Body of pancreas (tissue), 4 donors: ENCODE measurements at places on chromosomes 11 and 22.

GRCh38 chr11:83069441-83070043 lies 2.2 kb downstream of the RAB30 start:
- no peak for DNase-seq

DNA sequence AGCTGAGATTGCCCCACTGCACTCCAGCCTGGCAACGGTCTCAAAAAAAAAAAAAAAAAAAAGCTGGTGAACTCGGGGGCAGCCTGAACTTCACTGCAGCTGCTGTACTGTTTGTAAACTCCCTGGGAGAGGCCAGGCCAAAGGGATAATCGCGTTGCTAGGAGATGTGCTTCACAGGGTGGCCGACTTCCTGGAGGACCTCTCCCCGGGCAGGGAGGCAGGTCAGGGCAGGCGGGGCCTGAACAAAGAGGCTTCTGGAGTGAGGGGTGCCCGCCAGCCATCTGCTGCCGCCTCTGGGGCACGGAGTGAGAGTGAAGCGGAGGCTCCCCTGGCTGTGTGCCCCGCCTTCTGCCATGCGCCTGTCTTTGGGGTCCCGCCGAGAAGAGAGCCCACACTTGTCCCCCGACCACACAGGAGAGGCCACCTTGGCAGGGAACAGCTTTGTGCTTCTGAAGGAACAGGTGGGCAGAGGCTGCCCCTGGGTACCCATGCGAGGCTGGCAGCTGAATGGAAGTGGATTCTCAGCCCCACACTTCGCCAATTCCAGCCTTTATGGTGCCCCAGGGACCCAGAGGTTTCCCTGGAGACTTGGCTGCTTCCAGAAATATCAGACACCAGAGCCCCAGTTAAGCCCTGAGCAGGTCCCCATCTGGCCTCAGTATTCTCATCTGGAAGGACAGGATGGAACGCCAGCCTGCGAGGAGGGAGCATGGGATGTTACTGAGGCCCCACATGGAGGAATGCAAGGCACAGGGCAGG lies 29.6 kb downstream of the TMEM184B start:
- DNase-seq, result peak; percentile 61

GRCh38 chr11:64409278-64409677 lies 50.3 kb downstream of the RPS6KA4 start:
- DNase-seq, result no peak

- no peak for DNase-seq
Measured at GRCh38 chr22:43821606-43822425, 9.7 kb upstream of the EFCAB6 start.

DNA sequence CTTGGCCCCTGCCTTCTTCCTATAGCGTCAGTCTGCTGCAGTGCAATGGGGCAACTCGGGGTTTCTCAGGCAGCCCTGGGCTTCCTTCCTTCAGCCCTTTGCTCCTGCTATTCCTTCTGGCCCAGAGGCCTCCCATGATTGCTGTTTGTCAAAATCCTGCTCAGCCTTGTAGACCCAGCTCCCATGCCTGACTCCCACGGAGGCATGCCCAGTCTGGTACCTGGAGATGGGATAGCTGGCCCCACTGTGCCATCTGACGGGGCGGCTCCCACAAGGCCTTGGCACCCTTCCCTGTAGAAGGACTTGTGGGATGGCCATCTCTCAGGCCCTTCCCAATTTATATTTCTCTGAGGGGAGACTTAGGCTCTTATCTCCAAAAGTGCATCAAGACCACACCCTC lies 590 bp upstream of the CD6 start:
- DNase-seq, result no peak

DNA sequence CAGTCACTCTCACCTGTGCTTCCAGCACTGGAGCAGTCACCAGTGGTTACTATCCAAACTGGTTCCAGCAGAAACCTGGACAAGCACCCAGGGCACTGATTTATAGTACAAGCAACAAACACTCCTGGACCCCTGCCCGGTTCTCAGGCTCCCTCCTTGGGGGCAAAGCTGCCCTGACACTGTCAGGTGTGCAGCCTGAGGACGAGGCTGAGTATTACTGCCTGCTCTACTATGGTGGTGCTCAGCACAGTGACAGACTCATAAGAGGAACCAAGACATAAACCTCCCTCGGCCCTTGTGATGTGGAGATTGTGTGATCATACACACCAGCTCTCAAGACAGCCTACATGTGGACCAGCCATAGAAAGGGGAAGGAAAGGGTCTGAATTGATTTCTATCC lies 113.3 kb downstream of the ZNF280B start:
- no peak for DNase-seq

DNA sequence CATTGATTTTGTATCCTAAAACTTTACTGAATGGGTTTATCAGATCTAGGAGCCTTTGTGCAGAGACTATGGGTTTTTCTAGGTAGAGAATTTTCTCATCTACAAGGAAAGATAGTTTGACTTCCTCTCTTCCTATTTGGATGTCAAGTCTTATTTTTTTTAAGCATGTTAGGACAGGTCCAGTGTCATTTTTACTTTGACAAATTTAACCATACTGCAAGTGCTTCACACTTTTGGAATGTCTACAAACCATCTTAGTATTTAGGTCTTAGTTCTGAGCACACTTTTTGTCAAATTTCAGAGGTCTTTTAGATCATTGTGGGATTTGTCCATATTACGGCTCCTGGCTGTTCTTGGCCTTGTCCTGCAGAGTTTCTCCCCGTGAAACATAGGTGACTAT lies 715.2 kb upstream of the RAG2 start:
- DNase-seq, result no peak

DNA sequence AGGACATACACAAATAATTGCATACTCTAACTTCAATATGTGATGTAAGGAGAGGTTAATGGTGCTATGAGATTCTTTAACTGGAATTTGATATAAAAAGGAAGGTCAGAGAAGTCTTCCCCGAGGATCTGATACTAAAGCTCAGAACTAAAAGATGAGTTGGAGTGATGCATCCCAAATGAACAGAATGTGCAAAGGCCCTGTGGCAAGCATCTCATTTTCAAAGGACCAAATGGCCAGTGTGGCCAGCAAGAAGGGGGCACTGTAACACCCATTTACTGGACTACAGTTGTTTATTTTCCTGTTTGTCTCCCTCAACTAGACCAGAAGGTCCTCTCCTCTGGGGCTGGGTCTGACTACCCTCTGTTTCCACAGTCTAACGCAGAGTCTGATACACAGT lies 114.9 kb upstream of the ASPHD2 start:
- DNase-seq, result no peak

GRCh38 chr11:85626496-85626895 lies 648 bp downstream of the DLG2 start:
- DNase-seq, result peak; percentile 54

DNA sequence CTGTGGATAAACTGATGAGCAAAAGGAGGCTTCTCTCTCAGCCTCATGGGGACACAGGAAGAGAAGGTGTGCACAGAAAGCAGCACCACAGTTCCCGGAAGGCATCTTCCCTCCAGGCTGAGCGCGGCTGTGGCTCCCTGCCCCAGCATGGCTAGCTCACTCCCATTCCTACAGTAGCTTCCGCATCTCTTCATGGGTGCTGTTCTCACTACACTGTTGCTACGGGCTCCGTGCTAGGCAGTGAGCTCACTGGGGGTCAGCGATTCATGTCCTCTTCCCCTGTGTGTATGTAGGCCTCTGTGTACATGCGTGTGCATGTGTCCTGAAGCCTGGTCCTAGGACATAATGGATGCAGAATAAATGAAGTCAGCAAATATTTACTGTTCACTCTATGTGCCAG lies 64.3 kb downstream of the MICAL3 start:
- DNase-seq, result no peak

DNA sequence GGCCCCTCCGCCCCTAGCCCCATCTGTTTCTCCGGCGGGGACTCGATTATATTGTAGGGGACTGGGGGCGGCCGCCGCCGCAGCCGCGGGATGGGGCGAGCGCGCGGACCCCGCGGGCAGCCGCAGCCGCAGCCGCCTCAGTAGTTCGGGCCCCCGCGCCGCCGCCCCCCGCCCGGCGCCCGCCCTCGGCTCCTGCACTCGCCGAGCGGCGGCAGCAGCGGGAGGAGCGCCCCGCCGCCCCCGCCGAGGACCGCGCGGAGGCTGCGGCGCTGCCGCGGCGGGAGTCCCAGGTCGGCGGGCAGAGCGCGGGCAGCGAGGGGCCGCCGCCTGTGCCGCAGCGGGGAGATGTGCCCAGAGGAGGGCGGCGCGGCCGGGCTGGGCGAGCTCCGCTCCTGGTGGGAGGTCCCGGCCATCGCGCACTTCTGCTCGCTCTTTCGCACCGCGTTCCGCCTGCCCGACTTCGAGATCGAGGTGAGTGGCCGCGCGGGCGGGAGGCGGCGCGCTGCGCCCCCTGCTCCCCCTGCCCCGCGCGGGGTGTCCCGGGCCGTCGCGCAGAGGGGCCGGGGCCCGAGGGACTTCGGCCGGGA lies at the start of gene CECR2:
Gene CECR2, plus strand, starts transcription at position 22 of the 587 bp plus-strand sequence. Its CDS starts 324 bp downstream, at position 346.
- peak; percentile 33 for DNase-seq

DNA sequence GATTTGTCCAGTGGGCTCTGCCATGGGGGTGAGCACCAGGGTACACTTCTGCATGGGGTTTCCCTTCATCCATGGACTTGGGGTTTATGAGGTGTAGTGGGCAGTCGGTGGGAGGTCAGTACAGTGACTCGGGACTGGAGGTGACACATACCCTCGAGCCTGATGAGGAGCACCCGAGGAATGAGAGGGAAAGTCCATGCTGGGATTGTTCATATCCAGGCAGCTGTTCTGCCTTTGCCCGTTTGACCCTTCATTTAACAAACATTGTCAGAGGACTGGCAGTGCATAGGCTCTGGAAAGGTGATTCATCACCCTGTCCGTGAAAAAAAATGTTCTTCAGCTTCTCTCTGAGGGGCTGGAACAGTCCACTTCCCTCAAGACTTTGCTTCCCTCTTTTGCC lies 2.7 kb downstream of the NAV2 start:
- DNase-seq, result peak; percentile 18

DNA sequence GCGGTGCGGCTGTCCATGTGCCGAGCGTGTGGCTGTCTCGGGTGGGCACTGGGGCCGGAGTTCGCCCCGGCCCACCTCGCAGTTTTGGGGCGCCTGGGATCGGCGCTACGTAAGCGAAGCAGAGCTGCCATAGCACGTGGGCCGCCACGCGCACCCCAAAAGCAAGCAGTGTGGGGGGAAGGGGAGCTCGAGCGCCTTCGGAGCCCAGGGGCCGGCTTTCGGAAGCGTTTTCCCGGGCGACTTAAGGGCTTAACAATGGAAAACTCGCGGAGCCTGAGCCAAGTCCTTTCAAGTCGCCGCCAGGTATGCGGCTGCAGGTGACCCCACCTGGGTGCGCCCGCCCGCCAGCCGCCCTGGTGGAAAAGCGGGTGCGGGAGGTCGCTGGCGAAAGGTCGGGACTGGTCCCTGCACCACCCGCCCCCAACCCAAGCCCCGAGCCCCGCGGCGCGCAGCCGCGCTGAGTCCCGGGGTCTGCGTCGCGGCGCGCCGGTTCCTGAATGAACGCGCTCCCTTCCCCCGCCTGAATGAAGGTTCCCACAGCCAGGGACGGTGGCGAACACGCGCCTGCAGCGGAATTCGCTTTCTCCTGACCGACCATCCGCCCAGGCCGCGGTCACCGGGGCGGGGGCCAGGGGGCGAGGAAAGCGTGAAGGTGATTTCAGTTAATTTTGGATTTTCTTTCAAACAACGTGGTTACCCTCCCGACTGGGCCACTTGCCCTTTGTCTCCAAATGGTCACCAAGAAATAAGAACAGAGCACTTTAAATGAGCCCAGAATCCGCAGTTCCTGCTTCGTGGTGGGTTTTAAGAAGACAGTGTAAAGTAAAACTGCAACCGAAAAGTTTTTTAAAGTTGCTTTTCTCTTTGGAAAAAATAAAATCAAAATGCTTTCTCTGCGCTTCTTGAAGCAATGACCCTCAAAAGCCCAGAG lies 2.8 kb upstream of the CCND1 start:
- peak; percentile 71 for DNase-seq

GRCh38 chr11:74427384-74427886 lies 29.2 kb upstream of the PGM2L1 start:
- no peak for DNase-seq

GRCh38 chr11:118596224-118597146 lies 10.9 kb upstream of the PHLDB1 start:
- no peak for DNase-seq

DNA sequence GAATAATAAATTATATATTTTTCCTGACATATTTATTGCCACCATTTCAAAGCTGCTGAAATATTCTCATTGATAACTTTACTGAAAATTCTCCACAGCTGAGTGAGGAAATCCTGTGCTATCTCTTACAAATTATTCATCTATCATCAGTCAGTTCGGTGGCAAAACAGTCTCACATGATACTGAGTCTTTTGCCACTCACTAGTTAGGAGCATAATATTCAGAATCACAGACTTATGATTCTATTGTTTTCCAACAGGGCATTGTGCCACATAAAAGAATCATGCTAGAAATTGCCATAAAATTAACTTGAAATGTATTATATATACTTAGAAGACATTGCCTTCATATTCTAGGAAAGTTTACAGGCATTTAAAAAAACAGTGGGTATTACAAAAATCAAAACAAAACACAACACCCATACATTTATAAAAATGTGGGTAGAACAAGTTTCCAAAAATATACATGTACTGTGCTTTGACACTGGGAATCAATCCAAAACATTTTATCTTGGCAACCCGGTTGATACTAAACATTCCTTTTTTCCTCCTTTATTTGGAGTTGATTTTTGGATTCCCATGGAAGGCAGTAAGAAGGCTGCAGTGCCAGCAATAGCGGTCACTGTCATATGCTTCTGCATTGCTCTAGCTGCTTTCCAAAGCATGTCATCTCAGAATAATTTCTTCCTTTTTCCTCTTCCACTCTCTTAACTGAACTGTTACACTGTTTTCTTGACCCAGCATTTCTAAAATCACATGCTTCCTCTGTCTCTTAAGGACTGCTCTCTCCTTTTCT lies 42.5 kb downstream of the ATG16L2 start:
- DNase-seq, result no peak

- no peak for DNase-seq
Measured at GRCh38 chr11:50182486-50182885, 149.8 kb downstream of the OR4C45 start.

GRCh38 chr11:130652671-130653335 lies 204.4 kb downstream of the ADAMTS15 start:
- DNase-seq, result no peak

DNA sequence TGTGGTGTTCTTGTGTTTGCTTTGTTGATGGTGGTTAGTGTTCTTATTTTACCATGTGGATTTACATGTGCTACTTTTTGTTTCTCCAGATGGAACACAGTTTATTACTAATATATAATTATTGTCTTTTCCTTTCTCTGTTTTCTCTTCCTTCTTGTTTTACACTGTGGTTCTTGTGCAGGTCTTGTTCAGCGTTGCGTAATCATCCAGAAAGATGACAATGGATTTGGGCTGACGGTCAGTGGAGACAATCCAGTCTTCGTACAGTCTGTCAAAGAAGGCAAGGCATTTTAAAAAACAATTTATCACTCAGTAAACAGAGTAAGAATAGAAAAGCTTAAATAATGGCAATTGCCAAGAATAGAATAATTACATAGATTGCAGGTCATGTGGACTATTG lies 84.4 kb downstream of the ARHGEF12 start:
- DNase-seq, result no peak

DNA sequence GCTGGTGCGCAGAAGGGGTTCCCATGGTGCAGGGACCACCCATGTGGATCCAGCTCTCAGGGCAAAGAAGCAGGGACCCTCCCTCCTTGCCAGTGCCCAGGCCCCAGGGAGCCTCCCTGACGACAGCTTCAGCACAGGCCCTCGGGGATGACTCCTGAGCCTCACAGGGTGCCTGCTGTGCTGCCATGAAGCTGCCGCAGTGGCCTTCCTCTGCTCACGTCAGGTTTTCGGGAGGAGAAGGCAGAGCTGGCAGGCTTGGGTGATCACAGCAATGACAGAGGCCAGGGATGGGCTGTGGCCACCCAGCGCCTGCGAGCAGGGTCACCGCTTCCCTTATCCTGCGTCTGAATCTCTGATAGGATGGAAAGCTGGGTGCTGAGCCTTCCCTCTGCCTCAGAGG lies 276.2 kb downstream of the BRD1 start:
- DNase-seq, result no peak
